Activated T-cell treated with anti-CD3 and anti-CD28 coated beads, Interleukin-2, amount 50 U/mL, for 4 hours (primary cell): ENCODE measurements at places on chromosomes 5 and 9. TPM values are rescaled to one million over a fixed set of nuclear protein-coding genes. Genes with fewer than 3 reads are reported as not detected.

DNA sequence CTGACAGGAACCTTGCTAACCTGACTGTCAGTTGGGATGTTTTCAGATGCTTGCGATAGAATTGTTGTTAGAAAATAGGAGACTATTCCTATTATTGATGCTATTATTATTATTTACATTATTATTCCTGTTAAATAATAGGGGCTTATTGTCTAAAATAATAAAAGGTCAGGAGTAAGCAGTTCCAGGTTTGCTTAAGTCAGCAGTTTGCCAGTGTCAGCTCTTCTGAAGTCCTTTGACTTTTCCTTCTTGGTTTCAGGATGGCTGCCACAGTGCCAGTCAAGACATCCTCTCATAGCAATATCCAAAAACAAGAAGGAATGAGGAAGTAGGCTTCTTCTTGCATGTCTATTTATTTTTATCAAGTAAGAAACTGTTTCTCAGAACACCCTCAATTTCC, 141.7 kb upstream of the MARCHF11 start:
- DNase-seq, result no peak

- peak; percentile 28 for DNase-seq
These were observed 483 bp downstream of the G3BP1 start for GRCh38 chr5:151772029-151772845.

- no peak for DNase-seq
These were observed 2.8 kb downstream of the TENT4A start for GRCh38 chr5:6715758-6716628.

DNA sequence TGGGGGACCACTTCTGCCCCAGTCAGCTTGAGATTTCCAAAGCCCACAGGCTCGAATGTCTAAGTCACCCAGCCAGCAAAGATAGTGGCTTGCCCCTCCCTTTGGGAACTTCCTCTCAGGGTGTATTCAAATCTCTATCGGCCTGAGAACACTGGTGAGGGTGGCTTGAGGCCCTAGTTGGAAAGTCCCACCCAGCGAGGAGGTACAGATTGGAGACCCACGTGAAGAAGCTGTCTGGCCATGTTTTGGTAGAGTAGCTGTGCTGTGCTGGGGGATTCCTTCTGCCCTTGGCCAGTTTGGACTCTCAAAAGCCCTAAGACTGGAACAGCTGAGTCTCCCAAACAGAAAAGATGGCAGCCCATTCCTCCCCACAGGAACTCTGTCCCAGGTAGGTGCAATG, 172.7 kb upstream of the RIOK2 start:
- no peak for DNase-seq

Gene SPOUT1
- total RNA-seq, result 228 TPM

Gene NRARP
- 7.6 TPM for total RNA-seq
